ENCODE measurements at places on chromosomes 13 and 19.

DNA sequence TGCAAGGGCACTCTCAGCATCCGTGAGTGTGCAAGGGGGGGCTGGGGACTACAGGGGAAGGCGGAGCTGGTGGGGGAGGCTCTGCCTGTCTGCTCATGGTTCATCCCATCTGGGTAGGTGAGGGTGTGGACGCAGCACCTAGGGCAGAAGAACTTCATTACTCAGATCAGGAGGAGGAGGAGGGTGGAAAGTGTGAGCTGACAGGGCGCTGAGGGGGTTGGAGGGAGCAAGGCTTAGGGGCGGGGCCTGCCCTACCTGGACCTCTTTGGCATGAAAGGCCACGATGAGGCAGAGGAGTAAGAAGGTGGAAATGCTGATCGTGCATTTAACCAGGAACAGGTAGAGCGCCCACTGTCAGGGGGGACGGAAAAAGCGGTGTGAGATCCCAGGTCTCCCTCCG lies 4.5 kb downstream of the KCNN4 start:
- no peak for DNase-seq

- no peak for DNase-seq
Observed at GRCh38 chr19:7751157-7751783, 3.9 kb upstream of the CD209 start.

DNA sequence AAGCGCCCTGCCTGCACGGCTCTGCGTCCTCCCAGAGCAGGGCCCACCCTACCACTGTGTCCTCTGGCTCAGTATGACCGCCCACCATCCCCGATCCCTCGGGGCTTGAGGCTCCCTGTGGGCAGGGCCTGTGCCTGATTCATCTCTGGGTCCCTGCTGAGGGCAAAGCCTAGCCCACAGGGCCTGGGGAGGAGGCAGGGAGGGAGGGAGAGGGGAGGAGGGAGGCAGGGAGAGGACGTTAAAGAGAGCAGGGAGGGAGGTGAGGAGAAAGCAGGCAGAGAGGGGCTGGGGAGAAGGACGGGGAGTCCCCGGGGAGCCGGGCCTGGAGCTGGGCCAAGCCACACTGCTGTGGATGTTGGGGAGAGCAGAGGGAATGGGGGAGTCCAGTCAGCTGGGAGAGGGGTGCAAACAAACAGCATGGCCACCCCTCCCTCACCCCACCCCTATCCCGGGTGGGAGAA lies 4.0 kb upstream of the ERFL start:
- DNase-seq: no peak

DNA sequence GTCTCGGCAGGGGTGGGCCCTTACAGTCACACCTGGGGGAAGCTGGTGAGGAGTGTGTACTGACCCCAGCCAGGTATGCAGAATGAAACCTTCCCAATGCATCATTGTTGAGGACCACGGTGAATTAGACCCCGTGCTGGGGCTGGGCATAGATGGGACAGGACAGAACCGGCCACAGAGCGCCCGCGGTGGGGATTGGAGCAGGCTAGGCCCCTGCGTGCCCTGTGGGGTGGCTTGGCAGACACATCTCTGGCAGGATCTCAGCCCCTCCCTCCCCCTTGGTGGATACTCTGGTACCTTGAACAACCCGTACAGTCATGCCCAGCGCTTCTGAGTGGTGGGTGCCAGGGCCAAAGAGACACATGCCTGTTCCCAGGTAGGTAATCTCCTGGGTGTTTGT lies 200.6 kb downstream of the TEX29 start:
- DNase-seq: no peak

DNA sequence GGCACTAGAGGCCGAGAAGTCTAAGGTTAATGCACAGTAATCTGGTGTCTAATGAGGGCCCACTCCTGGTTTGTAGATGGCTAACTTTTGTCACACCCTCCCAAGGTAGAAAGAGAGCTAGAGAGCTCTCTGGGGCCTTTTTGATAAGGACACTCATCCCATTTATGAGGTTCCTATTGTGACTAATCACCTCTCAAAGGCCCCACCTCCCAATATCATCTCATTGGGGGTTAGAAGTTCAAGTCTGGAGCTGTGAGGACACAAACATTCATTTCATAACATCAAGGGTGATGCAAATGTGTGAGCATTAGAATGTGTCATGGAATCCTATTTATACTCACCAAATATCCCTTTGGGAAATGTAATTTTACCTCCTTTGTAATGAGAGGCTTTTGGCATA lies 79.2 kb upstream of the SLC10A2 start:
- no peak for DNase-seq

GRCh38 chr19:57537953-57538547 lies 10.9 kb downstream of the ZNF549 start:
- DNase-seq: no peak

- no peak for DNase-seq
Observed at GRCh38 chr19:845707-846521, 5.1 kb downstream of the PRTN3 start.

DNA sequence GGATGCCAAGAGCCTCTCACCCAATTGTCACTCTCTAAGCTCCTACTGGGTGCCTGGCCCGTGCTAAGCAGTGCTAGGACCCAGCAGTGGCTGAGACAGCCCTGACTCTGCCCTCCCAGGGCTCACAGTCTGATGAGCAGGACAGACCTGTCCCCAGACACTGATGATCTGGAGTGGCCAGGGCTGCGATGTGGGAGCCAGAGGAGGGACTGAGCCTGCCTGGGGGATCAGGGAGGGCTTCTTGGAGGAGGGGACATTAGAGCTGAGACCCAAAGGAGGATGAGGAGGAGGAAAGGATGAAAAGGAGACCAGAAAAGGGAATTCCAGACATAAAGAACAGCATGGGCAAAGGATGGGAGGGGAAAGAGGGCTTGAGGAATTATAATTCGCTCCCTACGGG lies 6.6 kb downstream of the ERCC1 start:
- no peak for DNase-seq

DNA sequence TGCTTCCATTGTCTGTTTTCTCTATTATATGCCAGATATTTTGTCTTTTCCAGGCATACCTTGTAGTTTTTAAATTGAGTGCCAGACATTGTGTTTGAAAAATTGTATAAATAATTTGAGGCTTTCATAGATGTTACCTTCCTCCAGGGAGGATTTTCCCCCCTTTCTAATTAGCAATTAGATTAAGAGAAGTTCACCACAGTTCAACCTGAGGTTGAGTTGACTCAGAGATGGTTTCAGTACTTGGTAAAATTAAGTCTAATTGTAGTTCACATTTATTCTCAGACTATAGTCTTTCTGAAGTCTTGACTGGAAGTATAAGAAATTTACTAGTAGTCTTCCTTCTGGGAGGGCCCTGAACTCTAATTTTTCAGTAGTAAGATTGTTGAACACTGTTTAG lies 104.1 kb upstream of the SCEL start:
- DNase-seq: no peak

DNA sequence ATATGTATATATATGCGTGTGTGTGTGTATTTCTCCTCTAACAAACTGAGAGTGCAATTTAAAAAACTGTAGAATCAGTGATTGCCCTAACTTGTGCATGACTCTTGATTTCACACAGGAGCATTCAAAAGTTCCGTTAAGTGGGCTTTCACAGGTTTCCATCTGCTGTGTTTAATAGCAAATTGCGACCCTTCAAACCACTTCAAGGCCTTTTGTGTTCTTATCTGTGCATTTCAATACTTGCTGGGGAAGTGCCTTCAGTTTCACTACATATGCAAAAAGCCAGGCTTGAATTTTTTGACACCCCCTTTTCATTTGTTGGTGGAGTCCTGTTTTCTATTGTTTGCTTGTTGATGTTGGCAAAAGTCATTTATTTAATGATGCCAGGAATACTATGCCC lies 158.0 kb downstream of the TM9SF2 start:
- peak; percentile 45 for DNase-seq

DNA sequence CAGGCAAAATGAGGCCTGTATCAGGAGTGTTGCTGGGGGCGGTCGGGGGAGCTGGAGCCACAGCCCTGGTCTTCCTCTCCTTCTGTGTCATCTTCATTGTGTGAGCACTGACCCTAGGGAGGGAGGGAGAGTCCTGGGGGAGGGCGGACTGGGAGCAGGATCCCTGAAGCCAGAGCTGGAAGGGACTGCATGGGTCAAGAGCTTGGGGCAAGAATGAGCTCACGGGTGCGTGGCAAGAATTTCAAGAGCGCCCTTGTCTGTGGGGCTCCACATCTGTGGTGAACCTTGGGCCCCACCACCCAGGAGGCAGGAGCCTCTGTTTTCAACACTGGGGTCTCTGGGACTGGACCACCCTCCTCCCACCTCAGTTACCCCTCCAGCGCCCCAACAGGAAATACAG lies 4.7 kb downstream of the SIGLEC7 start:
- no peak for DNase-seq

GRCh38 chr13:33536601-33537000 lies 251.0 kb upstream of the STARD13 start:
- DNase-seq: no peak

- DNase-seq: no peak
Observed at GRCh38 chr19:33194886-33195644, 935 bp downstream of the LRP3 start.

Measured in Jurkat, Clone E6-1 (cell line).